ENCODE measurements at places on chromosomes 12 and 14.

- no peak for DNase-seq
Measured at GRCh38 chr12:20588042-20588441, 107.1 kb upstream of the SLCO1C1 start.

- DNase-seq: peak; percentile 51
Measured at GRCh38 chr12:76020731-76021672, 10.6 kb downstream of the PHLDA1 start.

GRCh38 chr12:96189781-96190180 is 4.4 kb upstream of the ELK3 start:
- DNase-seq: no peak

GRCh38 chr12:40225337-40225983 is 663 bp downstream of the LRRK2 start:
- no peak for DNase-seq

DNA sequence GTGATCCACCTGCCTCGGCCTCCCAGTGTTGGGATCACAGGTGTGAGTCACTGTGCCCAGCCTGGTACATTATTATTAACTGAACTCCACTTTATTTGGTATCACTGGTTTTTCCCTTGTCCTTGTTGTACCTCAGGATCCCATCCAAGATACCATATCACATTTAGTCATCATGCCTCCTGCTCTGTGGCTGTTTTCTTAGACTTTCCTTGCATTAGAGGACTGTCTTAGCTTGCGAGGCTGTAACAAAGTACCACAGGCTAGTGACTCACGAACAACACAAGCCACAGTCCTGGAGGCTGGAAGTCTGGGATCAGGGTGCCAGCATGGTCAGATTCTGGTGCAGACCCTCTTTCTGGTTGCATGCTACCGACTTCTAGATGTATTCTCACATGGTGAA is 12.2 kb downstream of the KLC1 start:
- no peak for DNase-seq

DNA sequence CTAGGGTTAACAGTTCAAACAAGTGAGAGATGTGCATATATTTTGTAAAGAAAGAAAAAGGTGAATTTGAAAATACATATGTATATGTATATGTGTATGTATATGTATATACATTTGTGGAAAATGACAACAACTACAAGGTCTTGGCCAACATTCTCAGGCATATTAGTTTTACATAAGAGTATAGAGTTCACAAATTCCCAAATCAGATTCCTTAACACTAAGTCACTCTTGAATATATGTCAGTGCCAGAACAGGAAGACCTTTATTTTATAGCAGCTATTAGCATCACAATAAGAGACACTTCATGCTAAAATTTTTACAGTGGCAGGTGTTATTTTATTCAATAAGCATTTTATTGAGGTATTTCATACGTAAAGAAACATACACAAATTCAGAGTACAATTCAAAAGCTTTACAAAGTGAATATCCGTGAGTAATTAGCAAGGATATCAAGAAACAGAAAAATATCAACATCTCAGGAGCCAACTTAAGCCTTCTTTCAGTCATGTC is 179.7 kb downstream of the SLC6A15 start:
- DNase-seq: no peak

DNA sequence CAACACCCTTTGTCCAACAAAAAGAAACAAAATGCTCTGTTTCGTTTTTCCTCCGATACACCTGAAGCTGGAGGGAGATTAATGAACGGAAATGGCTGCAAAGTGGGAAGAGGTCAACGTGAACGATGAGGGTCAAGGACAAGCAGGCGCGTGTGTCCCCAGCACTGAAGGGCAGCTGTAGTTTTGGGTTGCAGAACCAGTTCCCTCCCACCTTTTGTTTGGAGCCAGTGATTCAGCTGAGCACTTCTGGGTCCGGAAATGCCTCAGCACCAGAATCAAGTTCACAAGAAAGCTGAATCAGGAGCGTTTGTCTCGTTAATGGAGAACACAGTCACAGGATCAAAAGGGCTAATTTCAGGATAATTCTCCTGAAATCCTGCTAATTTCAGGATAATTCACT is 51.1 kb upstream of the PWP1 start:
- no peak for DNase-seq

- DNase-seq: no peak
Measured at GRCh38 chr12:45334396-45334795, 118.5 kb downstream of the ANO6 start.

GRCh38 chr14:47278233-47278842 is 397.1 kb downstream of the MDGA2 start:
- DNase-seq: peak; percentile 0

DNA sequence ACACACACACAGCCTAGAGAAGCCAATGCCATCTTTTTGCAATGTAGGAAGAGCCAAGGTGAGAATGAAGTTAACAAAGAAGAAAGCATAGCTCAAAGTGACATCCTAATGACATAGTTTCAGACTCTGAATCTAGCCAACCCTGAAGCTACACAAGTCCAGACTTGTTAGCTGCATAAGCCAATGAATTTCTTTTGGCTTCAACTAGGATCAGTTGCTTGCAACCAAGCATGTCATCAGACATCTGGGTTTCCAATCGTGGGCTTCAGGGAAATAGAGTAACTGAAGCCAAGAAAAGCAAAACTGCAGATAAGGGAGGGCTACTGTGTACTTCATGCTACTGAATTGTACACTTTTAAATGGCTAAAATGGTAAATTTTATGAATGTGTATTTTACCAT is 4.4 kb upstream of the GPHN start:
- no peak for DNase-seq

DNA sequence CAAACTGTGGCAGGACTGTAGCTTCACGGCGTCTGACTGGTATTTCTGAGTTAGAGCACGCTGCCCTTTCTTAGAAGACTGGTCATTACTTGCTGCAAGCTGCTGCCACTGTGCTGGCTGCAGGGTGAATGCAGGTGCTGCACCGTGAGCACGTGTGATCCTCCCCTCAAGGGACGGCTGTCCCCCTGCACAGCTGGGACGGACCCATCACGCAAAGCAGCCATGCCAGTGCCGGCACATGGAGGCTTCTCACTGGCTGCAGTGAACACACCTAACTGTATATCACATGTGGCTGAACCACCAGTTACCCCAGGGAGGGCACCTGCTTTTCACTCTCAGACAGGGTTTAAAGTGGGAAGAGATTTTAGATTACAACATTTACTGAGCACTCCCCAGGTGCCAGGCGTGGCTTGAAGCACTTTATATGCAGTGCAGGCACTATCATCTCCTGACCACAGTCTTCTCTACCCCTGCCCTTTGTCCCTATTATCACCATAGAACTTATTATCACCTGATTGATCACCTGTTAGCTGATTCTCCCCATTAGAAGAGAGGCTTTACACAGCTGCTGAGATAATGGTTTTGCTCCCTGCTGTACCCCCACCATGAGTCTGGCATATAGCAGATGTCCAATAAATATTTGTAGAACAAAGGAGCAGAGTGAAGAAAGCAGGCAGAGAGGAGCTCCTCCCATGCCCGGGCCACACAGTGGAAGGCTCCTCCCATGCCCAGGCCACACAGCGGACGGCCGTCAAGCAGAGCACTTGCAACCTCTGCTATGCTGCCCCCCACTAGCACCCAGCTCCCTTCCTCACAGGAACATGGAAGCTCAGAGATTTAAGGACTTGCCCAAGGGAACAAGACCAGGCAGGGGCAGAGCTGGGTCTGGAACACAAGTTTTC is 25.9 kb downstream of the SLC25A47 start:
- DNase-seq: no peak

- no peak for DNase-seq
Measured at GRCh38 chr12:95784286-95784685, 6.3 kb downstream of the NTN4 start.

- DNase-seq: no peak
Measured at GRCh38 chr12:2084553-2085296, 31.9 kb downstream of the CACNA1C start.

- no peak for DNase-seq
Measured at GRCh38 chr12:89319122-89319521, 33.2 kb downstream of the DUSP6 start.

- no peak for DNase-seq
Measured at GRCh38 chr14:51451561-51451960, 200.1 kb upstream of the FRMD6 start.

DNA sequence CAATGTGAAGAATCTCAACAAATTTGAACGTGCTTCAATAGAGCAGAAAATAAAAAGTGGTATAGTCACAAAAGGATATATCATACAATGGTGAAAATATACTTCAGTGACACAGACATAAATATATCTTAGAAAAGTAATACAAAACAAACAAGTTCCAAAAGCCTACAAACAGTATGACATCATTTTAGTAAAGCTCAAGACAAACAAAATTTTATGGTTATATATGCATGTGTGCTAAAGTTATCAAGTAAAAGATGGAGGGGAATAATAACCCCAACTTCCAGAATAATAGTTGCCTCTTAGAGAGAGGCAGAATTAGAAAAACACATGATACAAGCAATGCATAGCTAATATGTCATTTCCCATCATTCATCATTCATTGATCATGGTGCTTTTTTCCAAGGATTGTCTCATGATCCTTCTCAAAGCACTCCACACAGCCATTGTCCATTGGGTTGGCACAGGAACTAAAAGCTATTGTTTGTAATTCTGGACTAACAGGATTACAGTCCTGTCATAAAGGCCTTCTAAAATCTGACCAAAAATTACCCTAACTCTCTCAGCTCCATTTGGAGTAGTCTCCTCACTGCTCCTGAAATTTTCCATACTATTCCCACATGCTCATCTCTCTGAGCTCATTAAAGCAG is 59.5 kb downstream of the IFNG-AS1 start:
- DNase-seq: no peak

DNA sequence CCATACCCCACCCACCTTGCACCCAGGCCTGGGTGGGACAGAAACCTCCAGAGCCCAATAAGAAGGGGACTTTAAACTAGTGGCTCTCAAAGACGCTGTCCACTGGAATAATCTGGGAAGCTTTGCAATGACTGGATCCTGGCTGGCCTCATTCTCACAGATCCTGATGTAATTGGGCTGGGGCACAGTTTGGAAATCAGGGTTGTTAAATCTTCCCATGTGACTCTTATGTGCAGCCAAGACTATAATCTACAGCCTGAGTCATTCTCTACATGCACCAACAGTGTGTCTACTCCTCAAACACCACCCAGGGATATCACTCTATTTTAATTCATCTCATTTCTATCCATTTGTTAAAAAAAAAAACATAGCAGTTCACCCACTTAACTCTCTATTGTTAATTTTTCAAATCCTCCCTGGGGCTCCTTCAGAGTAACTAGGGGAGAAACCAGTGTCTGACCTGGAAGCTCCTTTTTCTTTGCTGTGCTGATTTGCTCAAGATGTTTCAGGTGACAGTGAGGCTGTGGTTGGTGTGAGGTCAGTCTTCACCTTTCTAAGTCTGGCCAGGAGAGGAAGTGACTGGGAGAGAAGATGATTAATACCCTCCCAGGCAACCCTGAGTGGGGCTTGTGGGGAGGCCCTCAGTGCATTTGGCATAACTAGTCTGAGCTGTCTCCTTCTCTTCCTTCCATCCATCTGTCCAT is 211.6 kb upstream of the SFSWAP start:
- no peak for DNase-seq

DNA sequence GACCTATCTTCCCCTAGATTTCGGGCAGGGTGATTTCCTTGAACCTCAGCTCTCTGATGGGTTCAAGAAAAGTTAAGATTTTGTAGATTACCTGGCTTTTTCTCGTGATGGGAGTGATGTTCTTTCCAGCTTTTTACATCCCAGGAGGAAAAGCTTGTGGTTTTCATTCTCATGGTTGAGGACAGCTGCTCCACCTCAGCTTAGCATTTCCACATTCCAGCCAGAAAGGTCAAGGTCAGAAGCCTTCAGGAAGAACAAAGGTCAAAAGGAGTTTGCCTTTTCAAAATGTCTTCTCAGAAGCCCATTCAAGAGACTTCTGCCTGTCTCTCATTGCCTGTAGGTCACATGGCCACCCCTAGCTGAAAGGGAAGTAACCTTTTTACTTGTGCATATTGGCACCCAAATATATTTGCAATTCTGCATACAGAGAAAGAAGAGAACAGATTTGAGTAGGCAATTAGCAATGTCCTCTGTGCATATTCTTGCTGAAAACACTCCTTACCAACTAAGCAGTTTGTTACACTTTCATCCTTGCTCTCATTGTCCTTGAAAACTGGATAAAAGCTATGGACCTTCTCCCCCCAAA is 6.6 kb upstream of the ADGRD1 start:
- DNase-seq: no peak

- no peak for DNase-seq
Measured at GRCh38 chr12:1777798-1778197, 42.6 kb upstream of the LRTM2 start.

DNA sequence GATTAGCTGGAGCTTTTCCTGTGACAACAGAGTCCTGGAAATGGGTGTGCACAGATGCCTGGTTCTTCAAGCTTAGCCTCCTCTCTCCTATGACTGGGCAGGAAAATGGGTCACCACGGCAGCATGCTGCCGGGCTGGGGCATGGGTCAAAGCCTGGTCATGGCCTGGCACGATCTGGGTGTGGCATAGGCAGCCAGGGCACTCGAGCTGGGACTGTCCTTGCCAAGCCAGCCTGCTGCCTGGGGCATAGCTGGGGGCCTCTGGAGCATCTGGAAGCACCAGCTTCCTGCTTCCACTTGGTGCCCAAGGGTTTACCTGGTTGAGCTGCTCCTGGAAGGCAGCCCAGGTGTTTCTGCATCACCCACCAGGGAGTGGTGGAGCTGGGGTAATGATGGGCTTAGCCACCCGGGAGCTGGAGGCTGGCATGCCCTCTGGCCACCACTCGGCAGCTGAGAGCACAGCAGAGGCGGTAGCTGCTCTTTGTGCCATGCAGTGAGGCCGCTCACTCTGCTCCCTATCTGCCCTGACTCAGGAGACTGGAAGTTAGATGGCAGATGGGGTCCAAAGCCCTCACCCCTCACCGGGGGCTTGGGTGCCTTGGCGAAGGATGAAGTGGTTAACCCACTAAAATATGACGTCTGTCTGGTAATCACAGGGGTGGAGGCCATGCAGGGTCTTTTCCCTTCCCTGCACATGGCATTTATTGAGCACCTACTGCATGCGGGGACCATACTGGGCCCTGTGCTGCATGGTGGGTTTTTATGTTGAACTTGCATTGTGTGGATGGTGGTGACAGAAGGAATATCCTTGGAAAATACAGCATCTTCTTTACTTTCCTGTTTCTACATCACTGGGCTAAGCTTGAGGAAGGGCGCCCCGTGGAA is 1.7 kb downstream of the OTUB2 start:
- DNase-seq: no peak

DNA sequence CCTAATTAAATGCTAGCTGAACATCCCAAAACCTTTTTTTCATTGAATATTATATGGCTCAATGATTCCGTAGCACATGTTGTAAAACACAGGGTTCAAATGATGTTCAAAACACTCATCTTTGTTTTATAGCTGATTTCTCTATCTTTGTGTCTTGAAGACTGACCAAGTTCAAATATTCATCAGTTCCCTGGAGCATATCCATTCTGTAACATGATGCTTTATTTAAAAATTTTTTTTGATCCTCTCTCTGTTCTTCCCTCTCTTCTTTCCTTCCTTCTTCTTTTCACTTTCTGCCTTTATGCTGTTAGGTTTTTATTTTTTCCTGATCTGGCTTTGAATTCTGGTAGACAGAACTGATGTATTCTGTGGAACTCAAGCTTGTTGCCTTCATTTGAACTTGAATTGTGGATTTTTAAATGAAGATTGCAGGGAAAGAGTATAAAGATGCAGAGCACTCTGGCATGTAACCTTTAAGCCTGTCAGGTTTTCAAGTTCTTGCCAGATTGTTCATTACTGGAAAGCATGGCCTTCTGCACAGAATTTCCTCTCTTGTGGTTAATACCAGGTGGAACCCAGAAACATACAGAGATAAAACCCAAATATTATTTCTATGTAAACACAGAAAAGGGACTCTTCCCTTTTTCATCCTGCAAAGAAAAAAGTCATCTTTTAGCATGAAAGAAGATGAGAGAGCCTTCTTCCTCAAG is 39.5 kb downstream of the PROX2 start:
- DNase-seq: no peak

Measured in stimulated activated CD8-positive, alpha-beta memory T cell treated with anti-CD3 and anti-CD28 coated beads, Interleukin-12 subunit alpha, Interleukin-12 subunit beta, amount 100 ng/mL, for 1 hour (primary cell).